ENCODE measurements at places on chromosomes 11 and 22. TPM values are rescaled to one million over a fixed set of nuclear protein-coding genes. Genes with fewer than 3 reads are reported as not detected.
A peak's percentile ranks its signal among the peaks of the same experiment; 100 is the strongest.

GRCh38 chr22:19607192-19608002 lies 83.2 kb upstream of the CLDN5 start:
- H3K27ac ChIP-seq: peak overlapping the region; percentile 58
- no peaks in the 10 kb centered on the region for H3K4me1 ChIP-seq
- H3K4me3 ChIP-seq: no peak overlapping the region
- H3K27me3 ChIP-seq: no peaks in the 10 kb centered on the region
- no peak for DNase-seq

Gene FXYD6
- total RNA-seq: 0.61 TPM

DNA sequence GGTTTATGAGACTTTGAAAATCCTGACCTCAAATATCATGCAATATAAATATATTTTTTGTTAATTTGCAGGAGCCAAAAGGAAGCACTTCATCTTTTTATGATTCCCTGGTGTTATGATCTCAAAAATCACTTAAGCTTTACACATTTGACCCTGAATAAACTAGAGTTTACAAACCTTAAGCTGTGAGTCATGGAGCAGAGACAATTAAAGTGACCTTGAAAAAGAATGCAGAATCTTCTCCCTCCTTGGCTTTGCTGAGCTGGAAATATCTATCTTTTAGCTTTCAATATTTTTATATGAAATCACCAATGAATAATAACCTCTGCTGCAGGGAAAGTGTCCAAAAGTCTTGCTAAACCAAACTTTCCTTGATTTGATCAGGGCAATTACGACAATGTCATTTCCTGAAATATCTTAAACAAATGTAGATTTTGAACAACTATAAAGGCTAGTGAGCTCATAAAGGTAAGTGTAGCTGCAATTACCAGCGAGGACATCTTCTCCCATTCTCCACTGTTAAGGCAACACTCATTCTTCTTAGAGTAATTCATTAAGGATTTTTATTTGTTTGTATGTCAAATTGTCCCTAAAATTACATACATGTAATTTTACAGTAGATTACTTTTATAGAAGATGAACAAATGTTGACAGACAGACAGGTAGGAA lies 747.0 kb upstream of the LUZP2 start:
- no peaks in the 10 kb centered on the region for H3K36me3 ChIP-seq
- no peaks in the 10 kb centered on the region for H3K27me3 ChIP-seq

DNA sequence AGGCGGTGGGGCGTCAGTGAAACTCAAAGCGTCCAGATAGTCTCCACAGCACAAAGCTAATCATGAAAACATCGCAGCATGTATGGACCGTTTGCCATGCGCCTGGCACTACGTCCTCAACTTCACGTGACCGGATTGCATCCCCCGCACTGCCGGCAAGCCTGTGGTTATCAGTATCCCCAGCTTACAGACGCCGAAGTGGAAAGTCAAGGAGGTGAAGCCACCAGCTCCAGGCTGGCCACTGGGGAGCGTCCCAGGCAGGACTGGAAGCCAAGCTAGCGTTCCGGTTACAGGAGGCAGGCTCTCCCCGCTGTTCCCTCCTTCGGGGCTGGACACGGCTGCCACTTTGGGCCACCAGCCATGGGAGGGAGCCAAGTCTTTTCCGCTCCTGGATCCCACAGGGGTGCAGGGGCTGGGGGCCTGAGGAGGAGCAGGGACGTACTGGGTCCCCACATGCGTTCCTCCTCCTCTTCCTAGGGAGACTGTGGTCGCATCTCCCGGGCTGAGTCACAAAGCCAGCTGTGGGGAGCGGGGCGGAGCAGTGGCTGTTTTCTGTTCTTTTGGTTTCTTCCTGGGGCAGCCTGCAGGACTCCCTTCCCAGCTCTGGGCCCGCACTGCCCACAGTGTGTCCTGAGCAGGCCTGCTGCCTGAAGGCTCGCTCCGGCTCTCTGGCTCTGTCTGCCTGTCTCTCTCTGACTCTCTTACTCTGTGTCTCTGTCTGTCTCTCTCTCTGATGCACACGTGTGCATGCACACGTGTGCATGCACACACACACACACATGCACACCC lies 4.3 kb upstream of the OSBPL5 start:
- peaks cover 70% of the 10 kb centered on the region for H3K27me3 ChIP-seq
- H3K4me1 ChIP-seq: peaks cover 39% of the 10 kb centered on the region
- H3K4me3 ChIP-seq: peak overlapping the region; percentile 39
- no peaks in the 10 kb centered on the region for H3K36me3 ChIP-seq

- H3K4me3 ChIP-seq: no peak overlapping the region
- H3K27me3 ChIP-seq: no peaks in the 10 kb centered on the region
- H3K36me3 ChIP-seq: no peaks in the 10 kb centered on the region
- no peak for DNase-seq
- no peaks in the 10 kb centered on the region for H3K4me1 ChIP-seq
- H3K27ac ChIP-seq: no peak overlapping the region
Observed at GRCh38 chr11:111081021-111081511, 164.5 kb upstream of the POU2AF2 start.

DNA sequence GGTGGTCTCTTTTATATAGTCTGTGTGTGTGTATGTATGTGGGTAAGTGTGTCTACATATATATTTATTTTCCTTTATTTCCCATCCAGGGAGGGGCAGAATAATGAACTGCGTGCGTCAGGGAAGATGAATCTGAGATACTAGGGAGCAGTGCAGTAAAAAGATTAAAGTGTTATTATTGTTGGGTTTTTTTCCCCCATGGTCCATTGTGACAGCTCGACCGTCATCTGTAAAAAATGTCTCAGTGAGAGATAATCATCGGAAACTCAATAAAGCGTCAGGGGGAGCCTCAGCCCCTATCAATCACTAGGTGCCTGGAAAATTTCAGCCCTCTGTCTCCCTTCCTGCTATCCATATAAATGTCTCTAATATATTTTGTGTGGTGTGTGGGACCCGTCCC lies 64.6 kb downstream of the CLPB start:
- no peaks in the 10 kb centered on the region for H3K36me3 ChIP-seq
- H3K27me3 ChIP-seq: no peaks in the 10 kb centered on the region
- H3K4me3 ChIP-seq: no peak overlapping the region

- H3K27ac ChIP-seq: no peak overlapping the region
- H3K27me3 ChIP-seq: no peaks in the 10 kb centered on the region
- DNase-seq: no peak
Observed at GRCh38 chr22:49016909-49017481, 810.7 kb downstream of the BRD1 start.

DNA sequence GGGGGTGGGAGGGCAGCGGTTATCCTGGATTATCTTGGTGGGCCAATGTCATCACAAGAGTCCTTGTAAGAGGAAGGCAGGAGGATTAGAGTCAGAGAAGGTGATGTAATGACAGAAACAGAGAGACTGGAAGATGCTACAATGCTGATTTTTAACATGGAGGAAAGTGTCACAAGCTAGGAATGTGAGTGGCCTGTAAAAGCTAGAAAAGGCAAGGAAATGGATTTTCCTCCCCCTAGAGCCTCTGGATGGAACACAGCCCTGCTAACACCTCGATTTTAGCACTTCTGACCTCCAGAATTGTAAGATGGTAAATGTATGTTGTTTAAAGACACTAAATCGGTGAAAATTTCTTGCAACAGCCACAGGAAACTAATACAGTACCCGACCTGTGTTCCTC lies 109.3 kb downstream of the MN1 start:
- no peaks in the 10 kb centered on the region for H3K4me1 ChIP-seq
- H3K27me3 ChIP-seq: no peaks in the 10 kb centered on the region
- H3K36me3 ChIP-seq: no peaks in the 10 kb centered on the region
- DNase-seq: no peak
- H3K4me3 ChIP-seq: no peak overlapping the region

DNA sequence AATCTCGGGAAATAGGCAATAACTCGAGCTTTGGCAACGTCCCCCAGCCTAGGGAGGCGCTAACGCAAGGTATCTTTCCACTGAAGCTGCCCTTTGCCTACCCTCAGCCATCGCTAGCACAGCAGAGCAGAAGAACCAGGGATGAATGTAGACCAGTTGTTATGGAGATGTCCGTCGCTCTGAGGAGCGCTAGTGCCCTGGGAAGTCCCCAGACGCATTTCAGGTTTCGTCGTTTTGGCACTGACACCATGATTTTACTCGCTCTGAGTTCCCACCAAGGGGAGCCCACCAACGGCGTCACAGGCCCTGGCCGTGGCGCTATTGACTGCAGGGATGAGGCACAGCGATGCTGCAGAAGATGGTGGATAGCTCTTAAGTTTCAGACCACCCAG lies 22.7 kb upstream of the BDNF start:
- H3K27ac ChIP-seq: no peak overlapping the region
- H3K4me1 ChIP-seq: peaks cover 42% of the 10 kb centered on the region
- peak overlapping the region; percentile 39 for H3K4me3 ChIP-seq

GRCh38 chr11:125170510-125171031 lies 6.0 kb downstream of the PKNOX2 start:
- no peak for DNase-seq
- peak overlapping the region; percentile 70 for H3K27ac ChIP-seq
- peaks cover 7% of the 10 kb centered on the region for H3K4me1 ChIP-seq
- H3K36me3 ChIP-seq: no peaks in the 10 kb centered on the region
- no peak overlapping the region for H3K4me3 ChIP-seq
- H3K27me3 ChIP-seq: peaks cover 4% of the 10 kb centered on the region

GRCh38 chr11:28808771-28809170 lies 700.6 kb downstream of the METTL15 start:
- no peak for DNase-seq
- H3K27ac ChIP-seq: no peak overlapping the region
- no peaks in the 10 kb centered on the region for H3K36me3 ChIP-seq
- H3K27me3 ChIP-seq: no peaks in the 10 kb centered on the region
- H3K4me1 ChIP-seq: no peaks in the 10 kb centered on the region
- H3K4me3 ChIP-seq: no peak overlapping the region

Gene SDHD
- 78.5 TPM for total RNA-seq

Gene ROBO4
- 11.9 TPM for total RNA-seq

Gene SHANK3
- total RNA-seq: 4.4 TPM

Gene SCN3B
- total RNA-seq: 0.06 TPM

GRCh38 chr11:5307256-5308019 lies 5.7 kb upstream of the OR51B4 start:
- H3K27ac ChIP-seq: no peak overlapping the region
- H3K27me3 ChIP-seq: no peaks in the 10 kb centered on the region
- no peak overlapping the region for H3K4me3 ChIP-seq
- no peaks in the 10 kb centered on the region for H3K4me1 ChIP-seq
- DNase-seq: no peak
- H3K36me3 ChIP-seq: no peaks in the 10 kb centered on the region

DNA sequence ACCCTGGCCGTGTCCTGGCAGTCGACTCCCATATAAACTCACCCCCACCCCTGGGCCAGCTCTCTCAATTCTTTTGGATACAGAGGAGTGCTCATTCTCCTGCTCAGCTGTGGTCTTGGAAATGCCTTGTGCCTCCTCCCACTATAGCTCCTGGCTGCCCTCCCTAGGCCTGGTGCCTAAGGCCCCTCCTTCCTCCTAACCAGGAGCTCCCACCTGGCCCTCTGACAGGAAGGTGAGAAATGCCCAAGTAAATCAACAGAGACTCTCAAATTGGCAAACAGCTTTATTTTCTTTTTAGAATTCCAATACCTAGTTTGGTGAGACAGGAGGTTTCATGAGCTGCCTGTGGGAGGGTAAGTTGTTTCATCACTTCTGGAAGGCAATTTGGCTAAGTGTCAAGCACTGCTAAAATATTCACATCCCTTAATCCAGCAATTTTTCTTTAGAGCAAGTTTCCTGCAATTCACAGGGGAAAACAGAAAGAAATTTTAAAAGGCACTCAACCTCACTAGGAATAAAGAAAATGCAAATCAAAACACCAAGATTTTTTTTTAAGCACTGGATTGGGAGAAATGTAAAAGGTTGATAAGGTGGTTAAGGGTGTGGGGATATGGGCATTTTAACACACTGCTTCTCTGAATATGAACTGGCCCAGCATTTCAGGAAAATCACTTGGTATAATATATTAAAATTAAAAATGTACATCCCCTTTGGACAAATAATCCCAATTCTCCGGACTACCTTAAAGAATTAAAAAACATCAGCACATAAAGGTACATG lies 209.7 kb upstream of the ARHGAP20 start:
- H3K4me1 ChIP-seq: peaks cover 36% of the 10 kb centered on the region
- H3K27ac ChIP-seq: peak overlapping the region; percentile 72
- H3K27me3 ChIP-seq: no peaks in the 10 kb centered on the region
- H3K36me3 ChIP-seq: no peaks in the 10 kb centered on the region

Gene CNIH2
- total RNA-seq: 0.70 TPM

DNA sequence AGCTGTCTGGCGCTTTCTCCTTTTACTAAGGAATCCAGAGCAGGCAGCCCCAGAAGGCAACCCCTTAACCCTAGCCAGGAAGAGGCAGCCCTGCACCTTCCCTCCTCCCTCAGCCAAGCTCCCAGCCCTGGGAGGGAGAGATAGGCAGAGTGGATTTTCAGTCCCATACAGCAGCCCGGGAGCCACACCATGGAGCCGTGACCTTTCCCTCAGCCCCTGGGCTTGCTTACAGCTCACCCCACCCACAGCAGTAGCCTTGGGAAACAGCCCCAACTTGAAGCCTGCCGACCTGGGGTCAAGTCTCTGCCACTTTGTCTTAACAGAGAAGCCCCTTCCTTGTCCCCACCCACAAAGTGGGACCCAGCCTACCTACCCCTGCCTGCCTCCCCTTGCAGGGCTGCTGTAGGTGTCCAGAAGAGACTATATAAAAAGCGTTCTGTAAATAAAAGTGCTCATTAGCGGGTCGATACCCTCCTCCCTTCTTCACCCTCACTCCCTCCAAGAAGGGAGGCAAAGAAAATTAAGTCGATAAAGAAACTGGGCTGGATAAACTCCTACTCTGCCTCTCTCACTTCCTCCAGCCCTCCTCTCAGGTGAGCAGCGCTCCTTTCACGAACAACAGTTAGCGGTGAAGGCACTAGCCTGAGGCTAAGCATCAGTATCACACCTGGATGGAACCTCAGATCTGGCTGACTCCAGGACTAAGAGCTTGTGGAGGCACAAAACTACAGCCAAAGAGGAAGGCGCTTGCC lies 4.2 kb downstream of the TST start:
- H3K4me3 ChIP-seq: no peak overlapping the region
- H3K27ac ChIP-seq: peak overlapping the region; percentile 5
- no peaks in the 10 kb centered on the region for H3K36me3 ChIP-seq
- no peak for DNase-seq
- peaks cover 40% of the 10 kb centered on the region for H3K4me1 ChIP-seq

Gene HBE1
- not detected for total RNA-seq

DNA sequence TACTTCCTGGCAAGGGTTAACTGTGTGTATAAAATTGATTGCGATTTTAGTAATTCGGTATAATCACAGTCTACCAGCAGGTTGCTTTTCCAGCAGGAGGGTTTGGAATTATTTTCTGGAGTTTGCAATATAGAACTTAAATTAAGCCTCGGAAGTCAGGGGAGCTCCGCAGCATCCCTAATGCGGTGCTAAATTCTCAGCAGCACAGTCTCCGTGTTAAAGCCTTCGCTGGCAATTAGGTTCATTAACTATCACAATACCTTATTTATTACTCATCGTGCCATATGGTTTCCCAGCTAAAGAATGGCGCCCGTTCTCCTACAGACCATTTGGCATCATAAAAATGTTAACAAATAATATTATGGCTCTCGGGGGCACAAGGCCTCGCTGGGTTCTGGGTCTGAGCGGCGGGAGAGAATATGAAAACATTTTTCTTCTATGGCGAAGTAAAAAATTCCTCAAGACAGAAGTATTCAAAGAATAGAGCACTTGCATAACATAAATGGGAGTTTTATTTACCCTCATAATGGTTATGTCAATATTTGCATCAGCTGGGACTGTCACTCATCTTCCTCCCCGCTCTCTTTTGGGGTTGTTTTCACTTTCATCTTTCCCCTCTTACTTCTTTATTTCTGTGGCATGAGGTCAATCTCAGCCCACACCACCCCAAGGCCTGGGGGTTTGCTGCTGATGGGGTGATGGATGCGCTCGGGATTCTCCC lies 28.1 kb upstream of the ZBTB16 start:
- H3K27me3 ChIP-seq: peaks cover 2% of the 10 kb centered on the region
- H3K4me1 ChIP-seq: peaks cover 6% of the 10 kb centered on the region
- no peak overlapping the region for H3K27ac ChIP-seq
- DNase-seq: no peak
- H3K36me3 ChIP-seq: no peaks in the 10 kb centered on the region
- H3K4me3 ChIP-seq: no peak overlapping the region

Data from esophagus squamous epithelium (tissue), 5 donors.